ENCODE measurements at places on chromosomes 12 and 14.

DNA sequence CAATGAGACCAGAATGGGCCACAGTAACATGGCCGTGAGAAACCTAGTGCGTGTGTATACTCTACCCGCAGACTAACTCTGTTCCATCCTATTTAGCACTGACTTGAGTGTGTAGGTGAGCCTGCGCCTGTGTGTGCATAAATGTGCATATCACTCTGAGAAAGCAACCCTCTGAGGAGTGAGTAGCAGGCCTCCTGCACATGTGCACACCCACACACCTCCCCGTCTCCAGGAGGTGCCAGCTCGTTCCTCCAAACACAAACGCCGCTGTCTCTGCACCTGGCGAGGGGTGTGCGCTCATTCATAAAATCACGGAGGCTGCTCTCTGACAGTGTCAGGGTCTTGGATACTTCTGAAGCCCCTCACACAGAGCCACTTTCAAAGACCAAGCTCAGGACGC is 138.9 kb downstream of the GCH1 start:
- DNase-seq = no peak

GRCh38 chr12:53376747-53377146 is 3.2 kb upstream of the SP1 start:
- no peak for DNase-seq

- no peak for DNase-seq
Measured at GRCh38 chr14:30295980-30296379, 263.0 kb upstream of the G2E3 start.

DNA sequence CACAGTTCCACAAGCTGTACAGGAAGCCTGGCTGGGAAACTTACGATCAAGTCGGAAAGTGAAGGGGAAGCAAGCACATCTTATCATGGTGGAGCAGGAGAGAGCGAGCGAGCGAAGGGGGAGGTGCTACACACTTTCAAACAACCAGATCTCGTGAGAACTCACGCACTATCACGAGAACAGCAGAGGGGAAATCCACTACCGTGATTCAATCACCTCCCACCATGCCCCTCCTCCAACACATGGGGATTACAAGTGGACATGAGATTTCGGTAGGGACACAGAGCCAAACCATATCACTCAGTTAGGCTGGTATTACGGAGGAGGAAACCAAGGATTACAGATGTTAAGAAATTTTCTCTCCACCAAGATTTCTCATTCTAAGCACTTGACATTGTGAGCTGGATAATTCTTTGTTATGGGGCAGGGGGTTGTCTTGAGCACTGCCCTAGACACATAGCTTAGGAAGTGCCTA is 262.0 kb upstream of the G2E3 start:
- no peak for DNase-seq

- DNase-seq = no peak
Measured at GRCh38 chr14:90500665-90501370, 104.0 kb downstream of the CALM1 start.

- DNase-seq = peak; percentile 7
Measured at GRCh38 chr14:73943083-73943482, 6.8 kb downstream of the FAM161B start.

Data from activated CD4-positive, alpha-beta T cell treated with anti-CD3 and anti-CD28 coated beads, Interleukin-2, Interleukin-4, amounts not matched to agents 100 ng/mL and 50 ng/mL, durations not matched to agents 16 hours and 8 hours (primary cell).